Dermis blood vessel endothelial cell (primary cell): ENCODE measurements at places on chromosomes 4 and X. TPM values are rescaled to one million over a fixed set of nuclear protein-coding genes. Genes with fewer than 3 reads are reported as not detected.
A peak's percentile ranks its signal among the peaks of the same experiment; 100 is the strongest.

DNA sequence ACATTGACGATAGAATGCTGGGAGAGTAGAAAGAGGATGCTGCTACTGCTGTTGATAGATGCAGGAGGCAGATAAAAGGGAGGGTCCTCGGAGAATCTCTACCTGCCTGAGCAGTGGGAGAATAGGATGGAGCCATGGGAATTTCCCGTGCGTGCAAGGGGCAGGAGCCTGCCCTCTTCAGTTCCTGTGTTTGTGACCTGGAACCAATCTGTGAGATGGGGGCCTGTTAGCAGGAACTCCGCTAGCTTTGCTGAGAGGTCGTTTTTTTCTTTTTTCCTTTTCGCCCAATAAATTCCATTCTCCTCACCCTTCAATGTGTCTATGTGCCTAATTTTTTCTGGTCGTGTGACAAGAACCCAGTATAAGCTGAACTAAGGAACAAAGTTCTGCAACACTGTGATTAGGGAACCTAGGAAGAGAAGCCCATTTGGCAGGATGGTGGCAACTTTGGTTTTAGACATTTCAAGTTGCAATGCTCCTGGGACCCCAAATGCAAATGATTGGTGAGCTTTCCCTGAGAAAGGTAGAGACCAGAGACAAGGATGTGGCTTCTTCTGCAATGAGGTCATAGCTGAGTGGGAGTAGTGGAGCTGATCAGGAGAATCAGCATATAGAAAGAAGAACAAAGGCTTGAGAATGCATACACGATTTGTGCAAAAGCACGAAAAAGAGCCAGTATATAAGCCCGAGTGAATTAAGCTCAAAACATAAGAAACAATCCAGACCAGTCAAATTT, 23.9 kb downstream of the SLC39A8 start:
- DNase-seq: no peak

GRCh38 chr4:2742823-2743517, 13.2 kb downstream of the TNIP2 start:
- DNase-seq: no peak

- DNase-seq: peak; percentile 16
These were observed 1.3 kb upstream of the ZNF141 start for GRCh38 chr4:336099-336892.

DNA sequence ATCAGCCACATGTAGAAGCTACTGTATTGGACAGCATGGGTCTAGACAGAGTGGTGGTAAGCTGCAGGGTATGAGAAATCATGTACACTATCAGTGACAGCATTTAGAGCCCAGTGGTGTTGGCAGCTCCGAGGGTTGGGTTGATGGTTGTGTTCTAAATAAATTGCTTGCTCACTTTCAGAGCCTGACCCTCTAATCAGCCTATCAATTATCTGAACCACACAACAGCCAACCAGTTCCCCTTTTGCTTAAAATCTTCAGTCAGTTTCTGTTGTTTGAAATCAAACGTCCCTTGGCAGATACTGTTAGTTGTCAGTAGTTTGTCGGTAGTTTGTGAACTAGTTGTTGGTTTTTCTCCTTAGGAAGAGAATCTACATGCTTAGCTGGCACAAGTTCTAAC, 99.8 kb upstream of the RAI2 start:
- no peak for DNase-seq

DNA sequence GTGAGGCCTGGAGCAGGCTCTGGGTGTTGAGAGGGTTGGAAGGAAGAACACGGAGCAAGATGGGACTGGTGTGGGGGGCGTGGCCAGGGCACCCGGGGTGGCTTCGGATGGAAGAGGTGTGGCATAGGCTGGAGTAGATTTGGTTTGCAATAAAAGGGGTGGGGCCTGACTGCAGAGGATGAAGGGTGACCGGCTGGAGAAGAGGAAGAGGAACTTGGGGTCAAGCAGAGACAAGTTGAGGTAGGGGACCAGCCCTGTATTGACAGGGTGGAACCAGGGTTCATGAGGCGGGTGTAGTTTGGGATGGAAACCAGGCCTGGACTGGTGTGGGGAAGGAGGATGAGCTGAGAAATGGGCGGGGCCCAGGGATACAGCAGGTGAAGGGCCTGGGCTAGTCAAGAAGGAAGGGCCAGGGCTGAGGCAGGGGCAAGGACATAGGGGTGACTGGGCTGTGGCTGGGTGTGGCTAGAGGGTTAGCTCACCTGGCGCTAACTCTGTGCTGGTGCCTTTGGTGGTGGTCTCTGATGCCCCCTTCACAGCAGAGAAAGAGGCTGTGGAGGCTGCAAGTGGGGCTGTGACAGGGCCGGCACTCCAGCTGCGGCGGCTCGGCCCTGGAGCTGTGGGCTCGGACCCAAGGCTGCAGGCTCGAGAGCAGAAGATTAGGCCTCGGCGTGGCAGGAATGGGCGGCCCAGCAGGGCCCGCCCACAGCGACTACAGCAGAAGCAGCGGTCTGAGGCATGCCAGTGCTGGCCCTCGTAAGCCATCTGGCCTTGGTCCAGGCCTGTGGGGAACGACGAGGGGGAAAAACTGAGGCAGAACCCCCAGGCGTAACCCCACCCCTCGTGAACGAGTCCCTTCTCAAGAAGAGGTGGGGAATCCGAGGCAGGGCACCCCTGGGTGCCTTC, 5.0 kb downstream of the PLP2 start:
- DNase-seq: no peak

- no peak for DNase-seq
These were observed 178.7 kb downstream of the RASL11B start for GRCh38 chr4:53040851-53041250.

DNA sequence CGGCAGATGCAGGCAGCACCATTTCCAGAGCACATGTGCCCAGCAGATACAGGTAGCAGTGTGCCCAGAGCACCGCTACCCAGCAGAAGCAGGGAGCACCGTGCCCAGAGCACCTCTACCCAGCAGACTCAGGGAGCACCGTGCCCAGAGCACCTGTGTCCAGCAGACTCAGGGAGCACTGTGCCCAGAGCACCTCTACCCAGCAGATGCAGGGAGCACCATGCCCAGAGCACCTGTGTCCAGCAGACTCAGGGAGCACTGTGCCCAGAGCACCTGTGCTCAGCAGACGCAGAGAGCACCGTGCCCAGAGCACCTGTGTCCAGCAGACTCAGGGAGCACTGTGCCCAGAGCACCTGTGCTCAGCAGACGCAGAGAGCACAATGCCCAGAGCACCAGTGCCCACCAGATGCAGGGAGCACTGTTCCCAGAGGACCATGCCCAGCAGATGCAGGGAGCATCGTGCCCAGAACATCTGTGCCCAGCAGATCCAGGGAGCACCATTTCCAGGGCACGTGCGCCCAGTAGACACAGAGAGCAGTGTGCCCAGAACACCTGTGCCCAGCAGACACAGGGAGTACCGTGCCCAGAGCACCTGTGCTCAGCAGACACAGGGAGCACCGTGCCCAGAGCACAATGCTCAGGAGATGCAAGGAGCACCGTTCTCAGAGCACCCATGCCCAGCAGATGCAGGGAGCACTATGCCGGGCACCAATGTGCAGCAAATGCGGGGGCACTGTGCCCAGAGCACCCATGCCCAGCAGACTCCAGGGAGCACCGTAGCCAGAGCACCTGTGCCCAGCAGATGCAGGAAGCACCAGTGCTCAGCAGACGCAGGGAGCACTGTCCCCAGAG, 236.4 kb downstream of the DHRSX start:
- no peak for DNase-seq

GRCh38 chrX:19535476-19535875, 20.2 kb upstream of the MAP3K15 start:
- peak; percentile 32 for DNase-seq

DNA sequence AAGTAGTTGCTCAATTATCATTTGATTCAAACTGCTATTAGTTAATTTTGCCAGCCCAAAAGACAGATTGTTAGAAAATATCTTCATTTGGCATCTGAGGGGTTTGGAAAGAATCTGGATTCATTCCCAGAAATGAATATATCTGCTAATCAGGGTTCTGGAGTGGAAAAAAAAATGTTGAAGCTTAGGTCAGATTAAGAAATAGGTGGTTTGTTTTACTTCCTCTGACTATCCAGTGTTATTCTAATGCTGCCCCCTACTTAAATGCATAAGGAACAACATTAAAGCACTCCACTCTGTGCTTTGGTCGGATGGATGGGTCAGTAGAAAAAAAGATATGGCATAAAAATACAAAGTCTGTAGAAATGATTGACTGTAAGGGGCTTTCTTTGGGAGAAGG, 89.0 kb downstream of the LUZP4 start:
- DNase-seq: peak; percentile 21

- no peak for DNase-seq
These were observed 172.0 kb upstream of the NOCT start for GRCh38 chr4:138843616-138844015.

- no peak for DNase-seq
These were observed 3.9 kb upstream of the SAT1 start for GRCh38 chrX:23779025-23779424.

GRCh38 chr4:23234018-23234417, 541.3 kb downstream of the GBA3 start:
- no peak for DNase-seq

- no peak for DNase-seq
These were observed 41.9 kb downstream of the FBXW7 start for GRCh38 chr4:152494020-152494419.

GRCh38 chr4:123415977-123416376, 19.4 kb downstream of the SPRY1 start:
- peak; percentile 34 for DNase-seq

DNA sequence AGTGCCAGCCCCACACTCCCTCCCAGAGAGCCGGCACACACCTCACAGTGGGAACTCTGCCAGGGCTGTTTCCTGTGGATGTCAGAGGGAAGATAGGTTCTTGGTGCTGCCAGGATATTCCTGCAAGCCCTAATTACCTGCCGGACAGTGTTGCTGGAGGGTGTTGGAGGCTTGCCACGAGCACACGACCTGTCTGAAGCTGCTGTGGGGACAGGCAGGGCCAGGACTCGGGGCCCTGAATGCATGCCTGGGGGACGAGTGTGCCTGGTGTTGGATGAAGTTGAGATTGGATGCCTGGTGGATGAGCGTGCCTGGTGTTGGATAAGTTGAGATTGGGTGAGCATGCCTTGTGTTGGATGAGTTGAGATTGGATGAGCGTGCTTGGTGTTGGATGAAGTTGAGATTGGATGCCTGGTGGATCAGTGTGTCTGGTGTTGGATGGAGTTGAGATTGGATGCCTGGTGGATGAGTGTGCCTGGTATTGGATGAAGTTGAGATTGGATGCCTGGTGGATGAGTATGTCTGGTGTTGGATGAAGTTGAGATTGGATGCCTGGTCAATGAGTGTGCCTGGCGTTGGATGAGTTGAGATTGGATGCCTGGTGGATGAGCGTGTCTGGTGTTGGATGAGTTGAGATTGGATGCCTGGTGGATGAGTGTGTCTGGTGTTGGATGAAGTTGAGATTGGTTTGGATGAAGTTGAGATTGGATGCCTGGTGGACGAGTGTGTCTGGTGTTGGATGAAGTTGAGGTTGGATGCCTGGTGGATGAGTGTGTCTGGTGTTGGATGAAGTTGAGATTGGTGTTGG, 23.2 kb upstream of the UVSSA start:
- DNase-seq: no peak

DNA sequence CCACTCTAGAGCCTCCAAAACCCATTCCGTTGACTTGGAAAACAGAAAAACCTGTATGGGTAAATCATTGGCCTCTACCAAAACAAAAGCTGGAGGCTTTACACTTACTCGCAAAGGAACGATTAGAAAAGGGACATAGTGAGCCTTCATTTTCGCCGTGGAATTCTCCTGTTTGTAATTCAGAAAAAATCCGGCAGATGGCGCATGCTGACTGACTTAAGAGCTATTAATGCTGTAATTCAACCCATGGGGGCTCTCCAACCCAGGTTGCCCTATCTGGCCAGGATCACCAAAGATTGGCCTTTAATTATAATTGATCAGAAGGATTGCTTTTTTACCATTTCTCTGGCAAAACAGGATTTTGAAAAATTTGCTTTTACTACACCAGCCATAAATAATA, 60.8 kb downstream of the ZNF732 start:
- DNase-seq: peak; percentile 66

GRCh38 chrX:7378406-7378805, 230.5 kb upstream of the PUDP start:
- peak; percentile 1 for DNase-seq

- no peak for DNase-seq
These were observed 505.0 kb downstream of the ARAP2 start for GRCh38 chr4:35739308-35739707.

GRCh38 chr4:105147553-105148161, 981 bp downstream of the TET2 start:
- peak; percentile 65 for DNase-seq

DNA sequence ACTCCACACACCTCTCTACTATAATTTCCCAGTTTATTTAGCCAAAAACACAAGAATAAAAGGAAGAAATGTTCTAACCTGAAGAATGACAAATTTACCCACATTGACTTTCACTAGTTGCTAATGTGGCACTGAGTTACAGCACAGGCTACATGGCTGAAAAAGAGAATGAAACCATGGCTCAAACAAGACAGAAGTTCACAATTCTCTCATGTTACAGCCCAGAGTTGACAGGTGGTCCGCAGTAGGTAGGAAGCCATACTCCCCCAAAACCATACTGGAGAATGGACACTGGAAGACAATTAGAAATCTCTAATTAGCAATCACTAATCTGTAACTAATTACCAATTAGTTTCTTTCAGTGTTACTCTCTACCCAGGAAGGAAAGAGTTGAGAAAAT, 170.8 kb downstream of the ADGRA3 start:
- DNase-seq: no peak

DNA sequence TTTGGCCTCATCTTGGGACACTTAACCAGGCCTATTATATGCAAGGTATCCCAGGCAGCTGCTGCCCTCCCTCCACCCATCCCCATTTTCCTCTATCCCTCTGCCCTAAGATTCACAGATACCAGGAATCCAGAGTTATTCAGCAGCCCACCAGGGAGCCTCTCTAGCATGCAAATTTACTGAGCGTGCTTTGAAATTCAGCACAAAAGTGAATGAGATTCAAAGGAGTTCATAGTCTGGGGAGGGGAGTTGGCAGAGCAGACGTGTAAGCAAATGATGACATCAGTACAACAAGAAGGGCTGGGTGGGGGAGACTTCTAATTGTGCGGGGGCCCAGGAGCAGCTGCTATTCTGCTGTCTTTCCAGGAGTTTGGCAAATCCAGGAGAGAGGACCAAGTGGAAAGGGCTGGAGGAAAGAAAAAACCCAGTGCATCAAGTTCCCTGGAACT, 1.7 kb upstream of the MTM1 start:
- no peak for DNase-seq

Gene VSIG4
- total RNA-seq: not detected in 2 replicates

Gene SOWAHB
- total RNA-seq: under 0.01 TPM in 1 of 2 replicates, not detected in the other

Gene COL25A1
- 0.14 and 0.68 TPM in 2 replicates for total RNA-seq

Gene F8A1
- 2.7 and 6.6 TPM in 2 replicates for total RNA-seq

Gene RENBP
- total RNA-seq: 12.1 and 27.4 TPM in 2 replicates

Gene SLC4A4
- total RNA-seq: 0.05 and 0.17 TPM in 2 replicates

Gene ALB
- 0.19 TPM in 1 of 2 replicates, not detected in the other for total RNA-seq

Gene F9
- total RNA-seq: not detected in 2 replicates

Gene PARM1
- under 0.01 and 0.09 TPM in 2 replicates for total RNA-seq

Gene BMX
- 208 and 253 TPM in 2 replicates for total RNA-seq

Gene TEX13D
- not detected in 2 replicates for total RNA-seq
